ENCODE measurements at places on chromosomes 4 and X.

DNA sequence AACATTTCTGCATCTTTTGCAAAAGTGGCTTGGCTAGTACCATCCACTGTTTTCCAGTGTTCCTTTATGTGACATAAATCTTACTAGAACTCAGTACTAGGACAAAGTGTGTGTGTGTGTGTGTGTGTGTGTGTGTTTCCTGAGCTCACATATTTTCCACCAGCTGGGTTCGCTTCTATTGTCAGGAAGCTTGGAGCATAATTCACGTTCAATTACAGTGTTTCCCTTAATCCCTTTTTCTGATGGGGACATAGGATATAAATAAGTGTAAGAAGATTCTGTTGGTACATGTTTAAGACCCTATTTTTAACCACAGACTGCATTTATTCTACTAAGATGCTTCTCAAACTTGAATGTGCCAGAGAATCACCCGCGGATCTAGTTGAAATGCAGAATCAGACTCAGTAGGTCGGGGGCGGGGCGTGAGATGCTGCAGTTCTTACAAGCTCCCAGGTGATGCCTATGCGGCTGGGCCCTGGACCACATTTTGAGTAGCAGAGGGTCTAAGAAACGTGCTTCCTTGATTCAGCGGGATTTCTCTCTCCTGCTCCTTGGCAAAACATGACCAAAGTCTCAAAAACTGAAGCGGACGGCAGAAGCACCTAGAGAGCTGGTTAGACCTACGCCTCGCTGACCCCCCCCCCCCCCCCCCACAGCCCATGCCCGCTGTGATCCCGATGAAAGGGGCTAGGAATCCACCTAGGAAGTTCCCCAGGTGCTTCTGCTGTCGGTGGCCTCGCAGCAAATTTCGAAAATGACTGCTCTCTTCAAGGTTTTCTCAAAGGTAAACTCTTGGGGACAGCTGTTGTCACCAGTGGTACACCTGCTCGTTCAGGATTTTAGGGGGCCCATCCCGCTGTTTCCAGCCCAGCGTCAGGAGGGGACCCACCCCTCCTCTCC, 797 bp downstream of the CD99L2 start:
- peak; percentile 43 for DNase-seq

DNA sequence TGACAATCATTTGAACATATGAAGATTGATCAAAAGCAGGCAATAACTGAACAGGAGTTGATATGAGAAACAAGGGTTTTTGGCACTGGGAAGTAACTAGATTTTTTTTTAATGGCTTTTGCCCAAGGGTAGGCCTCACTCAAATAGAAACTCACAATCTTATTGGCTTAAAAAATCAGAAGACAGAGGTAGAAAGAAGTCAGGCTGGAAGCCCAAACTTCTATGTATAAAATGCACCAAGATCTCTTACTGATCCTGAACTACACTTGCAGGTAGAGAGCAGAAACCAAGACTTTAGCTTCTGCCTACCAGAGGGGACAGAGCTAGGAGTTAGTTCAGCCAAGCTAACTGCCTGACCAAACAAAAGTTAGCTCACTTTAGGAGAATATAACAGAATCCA, 74.9 kb downstream of the ADGRA3 start:
- no peak for DNase-seq

- DNase-seq, result no peak
Measured at GRCh38 chr4:187184508-187184907, 460.9 kb upstream of the FAT1 start.

- DNase-seq, result no peak
Measured at GRCh38 chrX:13627306-13627705, 25.6 kb upstream of the TCEANC start.

GRCh38 chr4:100881283-100881682, 363.5 kb upstream of the EMCN start:
- no peak for DNase-seq

- no peak for DNase-seq
Measured at GRCh38 chrX:39907964-39908661, 189.6 kb downstream of the BCOR start.

- DNase-seq, result no peak
Measured at GRCh38 chr4:94636004-94636403, 121.8 kb upstream of the BMPR1B start.

DNA sequence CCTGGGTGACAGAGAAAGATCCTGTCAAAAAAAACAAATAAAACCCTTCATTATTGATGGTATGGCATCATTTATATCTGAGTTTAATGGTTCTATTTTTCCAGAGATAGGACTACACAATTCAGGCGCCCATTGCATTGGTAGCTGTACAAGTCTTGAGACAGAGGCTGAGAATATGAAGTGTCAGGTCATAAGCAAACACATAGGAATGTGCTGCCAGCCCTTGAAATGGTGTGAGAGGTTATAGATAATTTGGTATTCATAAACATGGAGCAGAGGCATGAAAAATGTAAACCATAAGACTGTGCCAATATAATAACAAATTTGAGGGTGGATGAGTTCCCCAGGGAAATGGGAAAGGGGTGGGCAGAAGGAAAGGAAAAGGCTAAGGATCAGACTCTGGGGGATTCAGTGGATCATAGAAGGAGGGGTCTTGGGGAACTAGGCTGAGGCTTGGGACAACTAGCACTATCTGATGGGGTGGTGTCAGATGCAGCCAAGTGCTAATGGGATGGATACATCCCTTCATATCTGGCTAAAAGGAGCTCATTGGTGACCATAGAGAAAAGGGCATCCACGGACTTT, 50.8 kb downstream of the MAOA start:
- DNase-seq, result no peak

- DNase-seq, result no peak
Measured at GRCh38 chrX:139495324-139495723, 35.2 kb upstream of the F9 start.

GRCh38 chr4:182736207-182736606, 181.0 kb downstream of the DCTD start:
- DNase-seq, result no peak

DNA sequence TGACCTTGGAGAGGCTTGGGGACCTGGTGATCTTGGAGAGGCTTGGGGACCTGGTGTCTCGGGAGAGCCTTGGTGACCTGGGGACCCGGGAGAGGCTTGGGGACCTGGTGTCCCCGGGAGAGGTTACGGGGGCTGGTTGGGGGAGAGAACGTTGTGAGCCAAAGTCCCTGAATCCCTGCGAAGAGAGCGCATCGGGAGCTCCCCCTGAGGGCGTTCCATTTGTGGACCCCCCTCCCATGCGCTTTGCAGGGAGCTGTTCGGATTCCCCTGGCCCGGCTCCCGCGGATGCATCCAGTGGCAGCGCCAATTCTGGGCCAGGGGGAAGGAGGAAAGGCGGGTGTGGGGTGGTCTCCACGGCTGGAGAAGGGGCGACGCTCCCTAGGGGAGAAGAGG, 13.3 kb downstream of the SHOX start:
- DNase-seq, result no peak

DNA sequence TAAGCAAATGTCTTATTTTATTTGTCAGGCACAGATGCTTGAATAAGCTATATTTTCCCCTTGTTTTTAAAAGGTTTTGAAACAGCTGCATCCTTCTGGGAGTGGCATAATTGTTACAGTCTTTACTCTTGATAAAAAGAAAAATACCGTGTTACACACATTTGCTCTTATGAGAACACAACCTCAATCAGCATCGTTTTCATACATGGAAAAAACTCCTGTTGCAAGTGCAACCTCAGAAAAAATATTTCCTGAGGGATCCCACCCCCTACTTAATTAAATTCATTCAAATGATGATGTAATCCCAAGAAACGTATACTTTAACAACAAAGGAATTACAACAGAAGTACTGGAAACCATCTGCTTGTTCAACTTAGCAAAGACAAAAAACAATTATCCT, 58.6 kb downstream of the SMAD1 start:
- DNase-seq, result no peak

GRCh38 chr4:4595252-4595651, 53.4 kb upstream of the STX18 start:
- no peak for DNase-seq

GRCh38 chr4:11111876-11112275, 316.8 kb downstream of the HS3ST1 start:
- DNase-seq, result no peak
